ENCODE measurements at places on chromosomes 7 and 10. TPM values are rescaled to one million over a fixed set of nuclear protein-coding genes. Genes with fewer than 3 reads are reported as not detected.

DNA sequence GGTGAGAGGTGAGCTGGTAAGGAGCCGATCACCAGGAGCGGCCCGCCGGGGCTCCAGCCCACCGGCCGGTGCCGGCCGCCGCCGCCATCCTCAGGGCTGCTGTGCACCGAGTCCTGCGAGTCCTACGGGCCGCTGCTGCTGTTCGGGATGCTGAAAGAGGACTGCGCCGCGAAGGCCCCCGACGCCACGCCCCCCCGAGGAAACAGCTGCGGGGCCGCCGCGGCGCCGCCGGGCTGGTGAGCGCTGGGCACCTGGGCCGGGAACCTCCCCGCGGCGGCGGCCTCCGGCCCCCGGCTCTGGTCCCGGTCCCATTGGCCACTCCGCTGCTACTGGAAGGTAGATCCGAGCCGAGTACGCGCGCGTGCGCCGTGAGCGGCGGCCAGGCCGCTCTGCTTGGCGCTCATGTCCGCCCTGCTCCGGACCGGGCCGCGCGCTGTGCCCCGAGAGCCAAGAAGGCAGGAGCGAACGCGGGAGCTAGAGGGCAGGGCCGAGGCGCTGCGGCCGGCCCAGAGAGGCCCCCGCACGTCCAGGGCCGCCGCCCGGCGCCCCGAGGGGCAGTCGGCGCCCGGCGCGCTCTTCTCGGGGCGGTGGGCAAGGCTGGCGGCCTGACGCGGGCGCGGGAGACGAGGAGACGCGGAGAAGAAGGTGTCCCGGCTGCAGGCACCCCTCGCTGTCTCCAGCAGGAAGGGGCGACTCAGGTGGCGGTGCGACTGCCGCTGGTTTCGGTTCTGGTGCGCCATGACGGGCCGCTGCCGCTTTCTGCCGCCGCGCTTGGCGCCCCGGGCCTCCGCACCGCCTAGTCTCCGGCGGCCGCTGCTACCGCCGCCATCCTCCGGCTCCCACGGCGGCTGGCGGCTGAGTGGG is 121.3 kb upstream of the WIPF3 start:
- H3K4me3 ChIP-seq, result peak overlapping the region; percentile 79
- no peaks in the 10 kb centered on the region for H3K36me3 ChIP-seq
- H3K27ac ChIP-seq, result no peak overlapping the region
- H3K4me1 ChIP-seq, result no peaks in the 10 kb centered on the region
- H3K27me3 ChIP-seq, result no peaks in the 10 kb centered on the region

DNA sequence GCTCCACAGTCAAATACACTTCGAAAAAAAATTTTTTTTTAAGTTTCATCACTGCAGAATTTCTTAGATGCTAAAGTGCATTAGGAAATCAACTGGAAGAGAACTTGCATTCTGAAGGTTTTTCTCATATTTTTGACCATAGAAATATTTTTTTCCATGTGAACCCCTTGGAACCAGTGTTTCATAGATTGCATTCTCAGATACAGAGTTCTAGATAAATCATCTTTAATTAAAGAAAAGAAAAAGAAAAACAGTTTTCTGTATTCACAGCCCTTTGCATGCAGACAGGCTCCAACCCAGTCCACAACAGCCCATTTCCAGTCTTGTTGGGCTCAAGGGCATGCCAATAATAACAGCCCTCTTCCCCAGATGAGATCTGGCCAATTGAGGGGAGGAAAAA is 75.5 kb upstream of the RPA3 start:
- DNase-seq, result no peak
- H3K4me3 ChIP-seq, result no peak overlapping the region
- H3K27ac ChIP-seq, result no peak overlapping the region
- no peaks in the 10 kb centered on the region for H3K27me3 ChIP-seq
- peaks cover 6% of the 10 kb centered on the region for H3K4me1 ChIP-seq
- no peaks in the 10 kb centered on the region for H3K36me3 ChIP-seq

DNA sequence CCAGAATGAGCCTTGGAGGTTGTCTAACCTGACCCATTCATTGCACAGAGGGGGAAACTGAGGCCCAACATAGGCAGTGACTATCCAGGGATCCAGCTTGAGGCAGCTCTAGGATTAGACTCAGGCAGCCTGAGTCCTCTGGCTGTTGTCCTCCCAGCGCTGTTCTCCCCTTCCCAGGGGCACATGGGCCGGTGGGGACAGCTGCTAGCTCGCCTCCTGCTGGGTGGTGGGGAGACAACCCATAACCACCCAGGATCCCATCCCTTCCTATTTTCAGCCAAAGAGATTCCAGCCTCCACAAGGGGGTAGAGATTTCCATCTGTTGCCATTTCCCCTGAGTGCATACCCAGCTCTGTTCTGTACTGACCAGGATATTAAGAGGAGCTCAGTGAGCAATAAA is 145.1 kb upstream of the GPR26 start:
- no peak overlapping the region for H3K4me3 ChIP-seq
- no peaks in the 10 kb centered on the region for H3K4me1 ChIP-seq
- no peak for DNase-seq

- H3K4me1 ChIP-seq, result no peaks in the 10 kb centered on the region
- H3K27me3 ChIP-seq, result peaks cover 2% of the 10 kb centered on the region
- H3K36me3 ChIP-seq, result no peaks in the 10 kb centered on the region
- H3K27ac ChIP-seq, result no peak overlapping the region
- DNase-seq, result no peak
Observed at GRCh38 chr7:151992375-151992774, 33.1 kb upstream of the GALNT11 start.

DNA sequence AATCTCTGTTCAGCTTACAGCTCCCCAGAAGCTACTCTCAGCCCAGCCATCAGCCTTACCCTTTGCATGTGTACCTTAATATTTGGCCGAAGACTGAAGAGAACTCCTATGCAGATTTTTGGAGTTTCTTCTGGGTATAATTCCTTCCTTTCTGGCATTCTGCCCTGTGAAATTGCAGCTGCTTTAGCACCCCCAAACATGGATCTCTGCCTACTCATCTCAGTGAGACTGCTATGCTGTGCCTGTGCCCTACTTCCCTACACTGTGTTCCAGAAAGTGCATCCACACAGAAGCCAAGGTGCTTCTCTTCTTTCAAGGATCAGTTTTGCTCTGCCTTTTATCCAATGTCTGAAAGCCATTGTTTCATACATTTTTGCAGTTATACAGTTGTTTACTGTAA is 81.6 kb downstream of the NPY start:
- H3K4me1 ChIP-seq, result no peaks in the 10 kb centered on the region
- H3K4me3 ChIP-seq, result no peak overlapping the region
- no peak for DNase-seq
- H3K36me3 ChIP-seq, result no peaks in the 10 kb centered on the region
- no peaks in the 10 kb centered on the region for H3K27me3 ChIP-seq
- H3K27ac ChIP-seq, result no peak overlapping the region

- peak; percentile 84 for DNase-seq
- peak within 1 kb of the TSS; percentile 37 for H3K4me3 ChIP-seq
- no peaks in the 10 kb centered on the region for H3K4me1 ChIP-seq
- no peaks in the 10 kb centered on the region for H3K36me3 ChIP-seq
- no peak within 1 kb of the TSS for H3K27ac ChIP-seq
Observed at GRCh38 chr7:35253710-35254495, at the start of gene TBX20. TSS of gene TBX20 (minus strand) at chr7:35254100. CDS start at chr7:35253620, 480 bp downstream.

DNA sequence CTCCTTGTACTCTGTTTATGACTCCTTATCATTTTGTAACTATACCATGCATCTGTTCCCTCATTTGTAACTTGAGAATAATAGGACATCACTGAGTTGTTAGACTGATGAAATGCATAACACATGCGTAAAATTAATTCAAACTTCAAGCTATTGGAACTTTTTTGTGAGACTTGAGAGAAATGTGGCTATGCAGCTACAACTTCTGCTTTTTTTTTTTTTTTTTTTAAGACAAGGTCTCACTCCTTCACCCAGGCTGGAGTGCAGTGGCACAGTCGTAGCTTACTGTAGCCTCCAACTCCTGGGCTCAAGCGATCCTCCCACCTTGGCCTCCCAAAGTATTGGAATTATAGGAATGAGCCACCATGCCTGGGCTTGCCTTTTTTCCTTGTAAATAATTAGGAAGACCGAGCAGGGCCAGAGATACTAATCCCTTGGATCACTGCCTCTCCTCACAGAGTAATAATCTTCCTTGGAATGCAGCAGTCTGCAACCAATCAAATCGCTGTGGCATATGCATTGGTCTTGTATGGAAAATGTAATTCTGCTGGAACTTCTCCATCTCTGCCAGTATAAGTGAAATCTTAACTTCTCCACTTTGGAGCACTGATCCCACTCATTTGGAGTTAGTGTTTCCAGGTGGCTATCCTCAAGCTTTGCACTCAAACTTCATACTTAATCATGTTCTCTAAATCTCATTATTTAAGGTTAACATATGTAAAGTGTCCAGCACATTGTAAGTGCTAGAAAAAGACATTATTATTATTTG is 2.0 kb upstream of the PANK1 start:
- no peak overlapping the region for H3K4me3 ChIP-seq
- no peak overlapping the region for H3K27ac ChIP-seq
- no peaks in the 10 kb centered on the region for H3K36me3 ChIP-seq
- no peak for DNase-seq
- H3K4me1 ChIP-seq, result peaks cover 11% of the 10 kb centered on the region

DNA sequence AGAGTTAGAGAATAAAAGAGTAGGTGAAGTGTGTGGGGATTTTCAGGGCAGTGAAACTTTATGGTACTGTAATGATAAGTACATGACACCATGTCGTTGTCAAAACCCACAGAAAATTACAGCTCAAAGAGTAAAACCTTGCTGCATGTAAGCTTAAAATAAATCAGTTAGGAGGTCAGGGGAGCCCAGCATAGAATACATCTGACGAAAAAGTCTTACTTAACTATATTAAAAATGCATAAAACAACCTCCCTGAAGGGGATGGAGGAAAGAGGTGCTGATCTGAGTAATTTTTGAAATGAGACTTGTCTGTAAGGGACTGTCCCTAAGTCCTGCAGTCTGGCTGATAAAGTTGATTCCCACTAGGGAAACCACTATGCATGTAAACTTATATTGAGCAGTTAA is 49.8 kb upstream of the AKR1E2 start:
- peak overlapping the region; percentile 45 for H3K27ac ChIP-seq
- H3K27me3 ChIP-seq, result no peaks in the 10 kb centered on the region
- no peak overlapping the region for H3K4me3 ChIP-seq
- peak; percentile 17 for DNase-seq
- no peaks in the 10 kb centered on the region for H3K36me3 ChIP-seq

GRCh38 chr7:99099499-99100077 is 44.3 kb downstream of the SMURF1 start:
- H3K27me3 ChIP-seq, result no peaks in the 10 kb centered on the region
- peak overlapping the region; percentile 2 for H3K4me3 ChIP-seq
- peaks cover 62% of the 10 kb centered on the region for H3K4me1 ChIP-seq
- H3K36me3 ChIP-seq, result no peaks in the 10 kb centered on the region

DNA sequence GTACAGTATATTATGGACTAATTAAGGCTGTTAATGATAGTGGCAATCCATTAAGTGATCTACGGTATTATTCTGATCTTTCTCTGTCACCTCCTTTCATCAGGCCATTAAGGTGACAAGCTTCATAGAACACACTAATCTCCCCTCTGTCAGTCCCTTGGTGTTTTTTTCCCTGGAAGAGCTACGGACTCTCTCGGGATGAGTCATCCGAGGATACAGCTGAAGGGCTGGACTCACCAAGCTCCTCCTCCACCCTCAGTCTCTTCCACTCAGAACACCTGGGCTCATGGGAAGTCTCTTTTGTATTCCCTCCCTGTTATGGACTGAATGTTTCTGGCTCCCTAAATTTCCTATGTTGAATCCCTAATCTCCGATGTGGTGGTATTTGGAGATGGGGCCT is 69.8 kb upstream of the PLXNA4 start:
- no peak overlapping the region for H3K4me3 ChIP-seq
- DNase-seq, result no peak
- no peak overlapping the region for H3K27ac ChIP-seq
- H3K4me1 ChIP-seq, result peaks cover 8% of the 10 kb centered on the region
- H3K27me3 ChIP-seq, result peaks cover 5% of the 10 kb centered on the region

DNA sequence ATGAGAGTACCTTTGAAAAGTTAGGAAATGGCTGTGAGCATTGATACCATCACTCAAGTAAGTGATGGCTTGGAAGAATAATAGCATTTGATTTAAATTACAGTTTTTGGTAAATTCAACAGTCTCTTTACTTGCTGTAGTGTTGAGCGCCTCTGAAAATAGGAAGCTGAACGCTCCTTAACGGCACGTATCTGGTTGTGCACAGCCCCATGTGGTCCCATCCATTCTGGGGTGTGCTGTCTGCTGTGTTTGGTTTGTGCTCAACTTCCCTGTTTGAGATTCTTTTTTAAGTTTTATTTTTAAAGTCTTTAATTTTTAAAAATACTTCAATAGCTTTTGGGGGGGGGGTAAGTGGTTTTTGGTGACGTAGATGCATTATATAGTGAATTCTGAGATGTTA is 51.5 kb downstream of the DNAJB6 start:
- H3K36me3 ChIP-seq, result peaks cover 54% of the 10 kb centered on the region
- peaks cover 17% of the 10 kb centered on the region for H3K4me1 ChIP-seq
- H3K27ac ChIP-seq, result no peak overlapping the region
- H3K27me3 ChIP-seq, result no peaks in the 10 kb centered on the region
- H3K4me3 ChIP-seq, result no peak overlapping the region

DNA sequence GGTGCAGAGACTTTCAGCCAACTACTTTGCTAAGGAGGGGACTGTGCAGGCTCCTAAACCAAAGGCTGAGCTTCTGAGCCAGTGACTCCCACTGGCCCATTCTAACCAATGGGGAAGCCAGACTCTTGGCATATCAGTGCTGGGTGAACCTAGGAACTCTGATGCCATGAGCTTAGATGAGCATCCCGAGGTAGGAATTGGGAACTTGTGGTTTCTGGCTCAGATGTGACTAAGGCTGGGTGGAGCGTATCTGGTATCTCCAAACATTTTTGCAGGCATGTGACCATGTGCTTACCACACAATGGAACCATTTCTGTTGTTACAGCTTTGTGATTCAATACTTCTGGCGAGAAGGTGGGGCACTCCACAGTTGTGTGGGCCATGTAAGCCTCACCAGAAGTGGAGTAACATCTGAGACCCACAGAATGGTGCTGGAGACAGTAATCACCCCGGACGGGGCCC is 2.5 kb upstream of the AVPI1 start:
- H3K4me1 ChIP-seq, result peaks cover 47% of the 10 kb centered on the region
- peak overlapping the region; percentile 96 for H3K27ac ChIP-seq
- H3K4me3 ChIP-seq, result no peak overlapping the region
- no peaks in the 10 kb centered on the region for H3K27me3 ChIP-seq
- H3K36me3 ChIP-seq, result no peaks in the 10 kb centered on the region
- DNase-seq, result peak; percentile 92

GRCh38 chr7:33970536-33970935 is 65.2 kb downstream of the BMPER start:
- no peak for DNase-seq
- peaks cover 13% of the 10 kb centered on the region for H3K4me1 ChIP-seq
- H3K27ac ChIP-seq, result no peak overlapping the region
- no peak overlapping the region for H3K4me3 ChIP-seq

- no peak overlapping the region for H3K27ac ChIP-seq
- no peaks in the 10 kb centered on the region for H3K36me3 ChIP-seq
- H3K4me1 ChIP-seq, result no peaks in the 10 kb centered on the region
- H3K4me3 ChIP-seq, result no peak overlapping the region
- H3K27me3 ChIP-seq, result peaks cover 14% of the 10 kb centered on the region
- peak; percentile 95 for DNase-seq
Observed at GRCh38 chr7:128209229-128210035, 31.6 kb upstream of the LEP start.

The AKR1C8 gene
- total RNA-seq, result not detected

The COPG2 gene
- 53.0 TPM for total RNA-seq

The NXPH1 gene
- total RNA-seq, result not detected

The CLDN3 gene
- not detected for total RNA-seq

The DOCK4 gene
- 31.8 TPM for total RNA-seq

The ENKUR gene
- not detected for total RNA-seq
